ENCODE measurements at places on chromosomes 7 and 10.

DNA sequence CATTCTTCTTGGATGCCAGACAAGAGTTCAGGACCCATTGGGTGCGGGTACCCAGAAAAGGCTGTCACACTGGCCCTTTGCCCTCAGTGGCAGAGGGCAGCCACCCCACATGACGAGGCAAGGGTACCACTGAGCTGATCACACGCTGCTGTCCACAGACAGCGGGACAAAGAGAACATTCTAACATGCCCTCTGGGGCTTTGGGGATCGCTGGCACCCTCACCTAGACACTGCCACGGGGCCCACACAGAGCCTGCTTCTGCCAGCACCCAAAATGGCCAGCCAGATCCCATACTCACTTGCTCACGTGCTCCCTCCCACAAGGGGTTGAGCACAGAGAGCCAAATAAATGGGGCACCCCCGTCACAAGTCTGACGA lies 16.7 kb upstream of the SPOCK2 start:
- DNase-seq: no peak

DNA sequence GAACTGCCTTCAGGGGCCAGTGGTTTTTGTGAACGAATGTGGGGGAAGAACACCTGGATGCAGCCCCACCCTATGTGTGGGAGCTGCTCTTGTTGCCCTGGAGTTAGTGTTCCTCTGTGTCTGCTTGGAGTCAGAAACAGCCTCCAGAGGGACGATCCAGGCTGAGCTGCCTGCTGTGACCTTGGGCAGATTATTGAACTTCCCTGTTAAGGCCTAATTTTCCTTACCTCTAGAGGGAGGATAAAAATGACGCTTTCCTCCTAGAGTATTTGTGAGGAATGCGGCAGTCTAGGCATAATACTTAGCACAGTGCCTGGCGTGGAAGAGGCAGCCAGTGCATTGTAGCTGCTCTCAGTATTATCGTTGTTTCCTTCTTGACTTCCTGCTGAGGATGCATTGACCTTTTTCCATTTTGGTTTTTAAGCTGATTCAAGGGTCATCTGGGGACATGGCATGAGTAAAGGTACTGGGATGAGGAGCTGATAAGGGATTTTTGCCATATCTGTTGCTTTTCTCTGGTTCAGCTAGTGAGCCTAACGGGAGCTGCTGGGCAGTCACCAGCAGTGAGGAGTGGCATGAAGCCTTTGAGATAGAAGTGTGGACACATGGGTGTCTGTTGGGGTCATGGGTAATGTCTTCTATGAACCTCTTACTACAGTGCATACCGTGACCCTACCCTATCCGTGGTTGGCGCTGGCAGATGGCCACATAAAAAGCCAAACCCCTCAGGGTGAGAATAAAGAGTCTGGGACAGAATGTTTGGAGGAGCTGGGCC lies 6.4 kb downstream of the ZFYVE27 start:
- no peak for DNase-seq

GRCh38 chr7:155360495-155361345 lies 63.0 kb downstream of the INSIG1 start:
- DNase-seq: no peak

GRCh38 chr7:40093631-40094350 lies 40.6 kb downstream of the MPLKIP start:
- no peak for DNase-seq

GRCh38 chr7:100802951-100803350 lies 24.4 kb downstream of the EPHB4 start:
- DNase-seq: no peak

GRCh38 chr7:38410056-38410455 lies 136.6 kb upstream of the TARP start:
- DNase-seq: no peak

- no peak for DNase-seq
Measured at GRCh38 chr7:50640779-50641178, 75.6 kb upstream of the DDC start.

- peak; percentile 86 for DNase-seq
Measured at GRCh38 chr7:42198974-42199668, 37.9 kb downstream of the GLI3 start.

GRCh38 chr7:156927571-156928405 lies 21.7 kb upstream of the NOM1 start:
- no peak for DNase-seq
